Kidney capillary endothelial cell (primary cell): ENCODE measurements at places on chromosomes 6 and 20.

DNA sequence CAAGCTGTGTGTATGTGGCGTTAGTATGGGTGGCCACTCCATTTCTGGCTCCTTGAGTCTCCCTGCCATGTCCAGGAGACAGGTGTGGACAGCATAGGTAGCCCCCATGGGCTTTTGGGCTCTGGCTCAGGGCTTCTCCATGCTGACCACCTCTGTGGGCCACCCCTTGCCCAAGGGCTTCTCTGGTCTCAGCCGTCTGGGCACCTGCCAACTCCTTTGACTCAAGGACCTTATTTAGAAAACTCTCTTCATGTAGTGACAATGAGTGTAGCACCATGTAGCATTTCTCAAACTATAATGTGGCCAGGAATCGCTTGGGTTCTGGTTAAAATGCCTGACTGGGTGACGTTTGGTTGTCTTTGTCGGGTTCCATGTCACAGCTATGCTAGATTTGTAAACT is 5.1 kb upstream of the GTSF1L start:
- DNase-seq: no peak

- DNase-seq: no peak
Observed at GRCh38 chr6:81480139-81480538, 272.3 kb downstream of the TENT5A start.

DNA sequence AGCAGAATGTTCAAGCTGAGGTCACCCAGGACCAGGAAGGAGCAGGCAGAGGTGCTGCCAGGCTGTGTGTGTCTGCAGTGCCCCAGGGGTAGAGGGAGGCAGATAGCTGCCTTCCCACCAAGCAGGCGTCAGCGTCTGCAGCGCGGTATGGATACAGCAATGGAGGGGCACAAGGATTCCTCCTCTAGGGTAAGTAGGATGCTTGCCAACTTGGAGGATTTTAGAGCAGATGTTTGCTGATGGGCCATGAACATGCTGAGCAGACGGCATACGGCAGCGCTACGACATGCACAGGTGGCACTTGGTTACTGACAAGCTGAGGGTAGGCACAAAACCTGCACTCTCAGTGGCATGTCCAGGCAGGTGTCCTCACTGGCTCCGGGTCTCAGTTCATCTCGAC is 48.1 kb downstream of the PSMG4 start:
- no peak for DNase-seq

DNA sequence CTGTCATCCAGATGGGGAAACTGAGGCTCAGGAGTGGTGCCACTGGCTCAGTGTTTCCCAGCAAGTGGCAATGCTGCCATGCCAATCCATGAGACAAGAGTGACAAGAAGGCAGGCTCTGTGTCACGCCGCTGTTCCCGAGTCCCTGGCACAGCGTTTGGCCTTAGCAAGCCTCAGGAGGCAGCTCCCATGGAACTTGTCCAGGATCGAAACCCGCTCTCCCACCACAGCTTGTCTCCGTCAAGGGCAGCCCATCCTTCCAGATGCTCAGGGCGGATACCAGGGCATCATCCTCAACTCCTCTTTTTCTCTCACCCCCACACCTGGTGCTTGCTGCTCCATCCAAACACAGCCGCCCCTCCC is 110.6 kb upstream of the PTPN1 start:
- no peak for DNase-seq

DNA sequence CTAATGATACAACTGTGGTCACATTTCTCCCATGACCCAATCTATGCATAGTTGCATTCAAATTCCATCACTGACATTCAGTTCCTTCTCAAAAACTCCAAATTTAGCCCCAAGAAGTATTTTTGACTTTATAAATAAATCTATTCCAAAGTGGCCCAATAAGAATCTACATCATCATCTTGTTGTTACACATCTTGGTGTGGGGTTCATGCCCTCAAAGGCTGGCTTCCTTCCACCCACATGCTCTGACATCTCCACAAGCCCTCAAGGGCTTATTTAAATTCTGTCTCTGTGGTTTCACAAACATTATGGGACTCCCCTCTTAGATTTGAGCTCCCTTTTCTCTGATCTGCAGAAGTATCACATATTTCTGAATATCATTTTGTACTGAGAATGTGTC is 585.3 kb upstream of the BTBD3 start:
- no peak for DNase-seq
